ENCODE measurements at places on chromosomes 1 and 21.
A peak's percentile ranks its signal among the peaks of the same experiment; 100 is the strongest.

DNA sequence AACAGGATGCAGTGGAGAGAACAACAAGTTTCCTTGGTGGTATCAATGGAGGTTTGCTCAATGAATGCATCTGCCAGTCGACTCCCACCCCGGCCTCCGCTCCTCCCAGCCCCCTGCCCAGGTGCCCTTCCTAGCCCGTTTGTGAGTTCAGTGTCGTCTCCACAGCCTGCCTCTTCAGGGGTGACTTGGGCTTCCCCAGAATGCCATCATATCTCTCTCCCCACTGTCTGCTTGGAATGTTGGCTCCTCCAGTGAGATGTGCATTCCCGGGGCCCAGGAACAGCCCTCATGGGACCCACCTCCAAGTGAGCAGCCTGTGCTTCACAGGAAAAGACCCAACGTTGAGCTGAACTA, 30.5 kb downstream of the MATN1 start:
- no peak for DNase-seq

- peak; percentile 14 for DNase-seq
Measured at GRCh38 chr1:231194843-231195516, 33.1 kb downstream of the TRIM67 start.

DNA sequence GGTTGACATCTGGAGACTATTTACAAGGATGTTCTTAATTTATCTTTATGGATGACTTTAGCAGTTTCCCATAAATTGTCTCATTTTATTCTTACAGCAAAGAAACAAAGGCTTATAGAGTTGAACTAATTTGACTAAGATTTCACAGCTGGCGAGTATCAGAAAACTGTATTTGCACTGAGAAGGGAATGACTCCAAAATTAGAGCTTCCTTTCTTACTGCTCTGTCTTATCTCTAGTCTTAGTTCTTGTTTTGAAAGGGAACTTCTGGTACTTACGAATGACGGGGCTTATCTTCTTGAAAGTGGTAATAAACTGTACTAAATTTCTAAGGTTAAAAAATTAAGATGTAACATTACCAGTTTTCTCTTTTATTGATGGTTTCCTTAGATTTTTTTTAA, 13.6 kb downstream of the CNST start:
- DNase-seq = no peak

GRCh38 chr1:156490401-156491032, 10.1 kb downstream of the MEF2D start:
- peak; percentile 79 for DNase-seq

DNA sequence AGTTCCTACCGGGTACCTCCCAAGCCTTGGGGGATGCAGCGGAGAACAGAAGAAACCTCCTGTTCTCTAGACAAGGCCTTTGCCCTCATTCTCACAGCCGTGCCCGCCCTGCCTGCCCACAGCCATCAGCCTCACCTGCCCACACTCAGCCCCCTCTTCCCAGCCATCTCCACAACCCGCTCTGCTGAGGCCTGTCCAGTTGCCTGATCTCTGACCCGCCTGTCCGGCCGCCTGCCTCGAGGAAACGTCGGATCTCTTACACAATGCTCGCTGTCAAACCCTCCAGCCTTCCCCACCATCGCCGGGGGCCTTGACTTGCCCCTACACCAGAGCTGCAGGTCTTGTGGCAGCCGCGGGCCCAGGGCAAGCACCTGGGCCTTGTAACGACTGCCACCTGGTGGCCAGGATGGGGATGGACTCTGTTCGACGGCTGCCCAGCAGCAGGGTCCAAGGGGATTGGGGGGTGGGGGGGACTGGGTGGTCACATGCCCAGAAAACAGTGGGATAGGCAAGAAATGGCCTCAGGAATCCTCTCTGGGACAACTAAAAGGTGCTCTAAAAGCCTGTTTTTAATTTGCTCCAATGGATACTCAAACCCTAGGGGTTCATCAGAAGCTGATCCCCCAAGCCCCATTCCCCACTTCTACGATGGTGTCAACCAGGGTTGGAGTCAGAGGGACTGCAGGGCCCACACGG, 31.0 kb downstream of the SLC45A1 start:
- DNase-seq = no peak

GRCh38 chr1:210690236-210690635, 361.5 kb downstream of the HHAT start:
- DNase-seq = no peak

DNA sequence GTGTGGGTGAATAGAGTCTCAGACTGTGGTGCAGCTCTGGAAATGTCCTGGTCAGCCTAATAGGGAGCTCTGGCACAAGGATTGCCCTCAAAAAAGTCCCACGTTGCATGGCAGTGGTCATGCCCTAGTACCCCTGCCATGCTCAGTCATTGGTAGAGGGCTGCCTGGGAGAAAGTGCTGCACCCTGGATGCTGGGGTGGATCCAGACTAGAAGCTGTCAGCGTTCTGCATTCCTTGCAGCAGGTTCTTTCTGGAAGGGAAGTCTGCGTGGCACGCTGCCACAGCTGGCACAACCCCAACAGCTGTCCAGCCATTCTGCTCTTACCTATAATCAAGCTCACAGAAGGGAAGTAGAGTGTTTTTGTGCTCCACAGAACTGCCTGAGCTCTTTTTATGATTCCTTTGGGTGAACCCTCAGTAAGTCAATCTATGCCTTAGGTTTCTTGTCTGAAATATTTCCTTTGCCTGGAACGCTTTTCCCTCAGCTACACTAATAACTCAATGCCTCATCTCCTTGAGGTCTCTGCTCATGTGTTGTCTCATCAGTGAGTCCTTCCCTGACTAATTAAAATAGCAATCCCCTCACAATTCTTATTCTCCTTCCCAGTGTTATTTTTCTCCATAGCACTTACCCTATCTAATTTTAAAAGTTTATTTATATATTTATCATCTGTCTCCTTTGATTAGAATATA, 61.5 kb upstream of the JAK1 start:
- no peak for DNase-seq

DNA sequence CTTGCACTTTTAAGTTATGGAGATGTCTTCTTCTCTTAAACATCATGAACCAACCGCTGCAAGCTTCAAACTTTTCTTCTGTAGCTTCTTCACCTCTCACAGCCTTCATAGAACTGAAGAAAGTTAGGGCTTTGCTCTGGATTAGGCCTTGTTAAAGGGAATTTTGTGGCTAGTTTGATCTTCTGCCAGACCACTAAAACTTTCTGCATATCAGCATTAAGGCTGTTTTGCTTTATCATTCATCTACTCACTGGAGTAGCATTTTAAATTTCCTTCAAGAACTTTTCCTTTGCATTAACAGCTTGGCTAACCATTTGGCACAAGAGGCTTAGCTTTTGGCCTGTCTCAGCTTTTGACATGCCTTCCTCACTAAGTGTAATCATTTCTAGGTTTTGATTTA, 43.0 kb upstream of the RGL1 start:
- DNase-seq = no peak

GRCh38 chr1:216498277-216498676, 75.0 kb upstream of the USH2A start:
- DNase-seq = no peak

- no peak for DNase-seq
Measured at GRCh38 chr1:247357052-247357780, 25.5 kb upstream of the ZNF496 start.

- no peak for DNase-seq
Measured at GRCh38 chr1:221734187-221734586, 7.7 kb downstream of the DUSP10 start.

- no peak for DNase-seq
Measured at GRCh38 chr1:207841293-207841692, 69.6 kb downstream of the CD34 start.

- no peak for DNase-seq
Measured at GRCh38 chr1:161772397-161772796, 6.3 kb downstream of the ATF6 start.

GRCh38 chr1:110630839-110631663, 24.9 kb upstream of the KCNA2 start:
- DNase-seq = peak; percentile 40

DNA sequence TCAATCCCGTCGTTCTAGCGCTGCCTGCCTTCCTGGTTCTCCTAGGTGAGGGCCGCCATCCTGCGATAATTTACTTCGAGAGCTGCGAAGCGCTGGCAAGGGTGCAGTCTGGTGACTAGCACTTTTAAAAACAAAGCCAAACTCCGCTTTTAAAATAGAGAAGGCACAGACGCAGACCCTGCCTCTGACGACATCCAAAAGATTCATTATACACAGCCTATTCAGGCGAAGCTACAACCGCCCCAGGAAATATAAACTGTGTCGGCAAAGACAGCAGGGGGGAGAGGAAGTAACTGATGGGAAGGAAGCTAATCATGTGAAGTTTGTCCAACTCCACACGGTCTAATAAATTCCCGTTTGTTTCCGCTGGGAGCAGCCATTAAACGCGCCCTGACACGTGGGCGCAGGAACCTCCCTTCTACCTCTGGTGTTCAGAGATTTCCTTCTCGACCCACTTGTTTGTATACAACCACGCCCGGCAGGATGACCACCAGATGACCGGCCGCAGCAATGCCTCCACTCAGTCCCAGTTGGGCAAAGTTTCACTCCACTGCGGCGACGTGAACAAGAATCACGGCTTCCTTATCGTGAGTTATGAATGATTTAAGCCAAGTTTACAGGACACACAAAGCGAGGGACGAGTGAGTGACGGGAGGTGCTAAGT, 1.3 kb downstream of the GNG12 start:
- DNase-seq = peak; percentile 80

- DNase-seq = no peak
Measured at GRCh38 chr1:182608845-182609610, 4.8 kb upstream of the RGS16 start.

DNA sequence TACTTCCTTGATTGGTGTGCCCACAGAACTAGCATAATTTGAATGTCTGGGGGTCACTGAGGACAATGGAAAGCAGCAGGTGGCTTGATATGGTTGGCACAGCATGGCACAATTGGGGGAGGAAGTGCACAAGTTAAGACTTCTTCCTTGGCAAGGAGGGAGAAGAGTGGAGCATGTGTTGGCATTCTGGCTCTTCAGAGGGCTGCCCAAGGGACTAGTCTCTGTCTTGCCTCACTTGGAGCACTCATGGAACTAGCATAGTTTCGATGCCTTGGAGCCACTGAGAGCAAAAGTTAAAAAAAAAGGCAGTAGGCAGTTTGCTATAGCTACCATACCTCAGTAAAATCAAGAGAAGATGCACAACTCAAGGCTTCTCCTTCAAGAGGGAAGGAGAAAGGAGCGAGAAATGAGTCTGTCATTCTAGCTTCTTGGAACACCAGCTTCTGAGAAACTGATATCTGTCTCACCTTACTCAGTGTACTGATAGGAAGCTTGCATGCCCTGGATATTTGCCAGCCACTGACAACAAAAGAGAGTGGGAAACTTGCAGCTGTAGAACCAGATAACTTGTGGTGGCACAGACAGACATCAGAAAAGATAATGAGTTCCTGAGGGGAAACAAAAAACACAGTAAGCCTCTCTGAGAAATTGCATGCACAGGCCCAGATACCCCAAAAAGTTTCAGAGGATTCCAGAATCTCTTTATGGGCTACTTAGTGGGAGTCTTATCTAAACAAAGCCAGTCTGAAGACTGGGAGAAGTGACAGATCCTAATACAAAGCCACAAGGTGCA, 207.5 kb upstream of the SAMSN1 start:
- DNase-seq = no peak

Data from kidney capillary endothelial cell (primary cell).